Frontal cortex (tissue), 4 donors: ENCODE measurements at places on chromosomes 16 and 17. TPM values are rescaled to one million over a fixed set of nuclear protein-coding genes. Genes with fewer than 3 reads are reported as not detected.

The TBX2 gene
- total RNA-seq = 1.2 TPM

The ODAD4 gene
- total RNA-seq = 3.3 TPM

The FADS6 gene
- total RNA-seq = 0.82 TPM

The ZNF205 gene
- total RNA-seq = 17.9 TPM
